ENCODE measurements at places on chromosomes 5 and 9. TPM values are rescaled to one million over a fixed set of nuclear protein-coding genes. Genes with fewer than 3 reads are reported as not detected.

ZER1 gene
- 22.4 TPM for total RNA-seq

FBLL1 gene
- total RNA-seq: 0.24 TPM

CER1 gene
- total RNA-seq: not detected

WDR31 gene
- total RNA-seq: 1.4 TPM

EIF4EBP3 gene
- 8.6 TPM for total RNA-seq

IGIP gene
- total RNA-seq: 3.1 TPM

OR1J2 gene
- not detected for total RNA-seq

IL9 gene
- 3.0 TPM for total RNA-seq

SHC3 gene
- not detected for total RNA-seq

All from natural killer cell treated with Interleukin-12 subunit alpha and Interleukin-12 subunit beta and Interleukin-15 and Interleukin-18, amount 100 ng/mL, for 72 hours (primary cell).